CD4-positive, alpha-beta T cell treated with Interferon gamma for 1 hour (primary cell): ENCODE measurements at places on chromosomes 12 and 14.
A peak's percentile ranks its signal among the peaks of the same experiment; 100 is the strongest.

DNA sequence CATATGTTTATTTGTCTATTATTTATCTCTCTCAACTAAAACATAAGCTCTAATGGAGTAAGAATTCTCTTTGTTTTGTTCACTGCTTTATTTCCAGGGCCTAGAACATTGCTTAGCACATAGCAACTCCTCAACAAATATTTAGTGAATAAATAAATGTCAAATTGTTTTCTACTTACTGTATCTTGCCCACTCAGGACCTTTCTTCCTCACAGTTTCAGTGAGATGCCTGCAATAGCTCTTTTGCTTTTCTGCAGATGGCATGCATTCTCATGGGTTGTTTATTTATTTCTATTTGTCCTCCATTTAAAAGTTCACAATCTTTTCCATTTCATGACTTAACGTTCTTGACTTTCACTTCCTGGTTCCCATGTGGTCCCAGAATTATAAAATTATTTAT, 94.9 kb upstream of the TTC7B start:
- no peak for DNase-seq

DNA sequence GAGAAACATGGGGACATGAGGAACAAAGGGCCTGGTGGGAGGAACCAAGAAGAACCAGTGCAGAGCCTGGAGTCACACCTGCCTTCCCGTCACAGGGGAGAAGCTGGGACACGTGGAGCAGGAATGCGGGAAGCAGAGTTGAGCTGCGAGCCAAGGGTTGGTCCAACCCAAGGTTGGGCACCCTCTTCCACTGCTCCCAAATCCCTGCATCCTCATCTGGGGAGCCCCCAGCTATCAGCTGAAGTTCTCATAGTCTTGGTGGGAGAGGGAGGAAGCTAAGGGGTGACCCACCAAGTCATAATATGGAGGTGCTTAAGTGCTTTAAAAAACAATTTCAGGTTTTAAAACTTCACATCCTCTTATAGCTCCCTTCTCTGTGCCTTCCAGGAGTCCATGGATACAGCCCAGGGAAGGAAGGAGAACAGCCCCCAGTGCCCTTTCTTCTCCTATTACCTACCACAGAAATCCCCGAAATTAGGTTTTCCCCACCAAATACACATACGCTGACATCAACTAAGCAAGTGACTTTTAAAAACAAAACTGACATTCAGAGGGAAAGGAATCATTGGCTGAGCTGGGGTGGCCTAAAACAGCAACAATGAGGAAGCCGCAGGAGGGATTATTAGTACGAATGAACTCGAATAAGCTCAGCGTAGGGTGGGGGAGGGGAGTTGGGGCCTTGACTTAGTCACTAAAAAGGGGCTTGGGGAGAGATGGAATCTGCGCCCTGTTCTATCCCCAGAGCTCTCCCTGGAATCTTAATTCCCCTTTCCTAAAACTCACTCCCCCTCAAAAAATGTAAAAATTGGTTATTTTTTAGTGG, 4.5 kb downstream of the MYL6 start:
- DNase-seq: no peak

DNA sequence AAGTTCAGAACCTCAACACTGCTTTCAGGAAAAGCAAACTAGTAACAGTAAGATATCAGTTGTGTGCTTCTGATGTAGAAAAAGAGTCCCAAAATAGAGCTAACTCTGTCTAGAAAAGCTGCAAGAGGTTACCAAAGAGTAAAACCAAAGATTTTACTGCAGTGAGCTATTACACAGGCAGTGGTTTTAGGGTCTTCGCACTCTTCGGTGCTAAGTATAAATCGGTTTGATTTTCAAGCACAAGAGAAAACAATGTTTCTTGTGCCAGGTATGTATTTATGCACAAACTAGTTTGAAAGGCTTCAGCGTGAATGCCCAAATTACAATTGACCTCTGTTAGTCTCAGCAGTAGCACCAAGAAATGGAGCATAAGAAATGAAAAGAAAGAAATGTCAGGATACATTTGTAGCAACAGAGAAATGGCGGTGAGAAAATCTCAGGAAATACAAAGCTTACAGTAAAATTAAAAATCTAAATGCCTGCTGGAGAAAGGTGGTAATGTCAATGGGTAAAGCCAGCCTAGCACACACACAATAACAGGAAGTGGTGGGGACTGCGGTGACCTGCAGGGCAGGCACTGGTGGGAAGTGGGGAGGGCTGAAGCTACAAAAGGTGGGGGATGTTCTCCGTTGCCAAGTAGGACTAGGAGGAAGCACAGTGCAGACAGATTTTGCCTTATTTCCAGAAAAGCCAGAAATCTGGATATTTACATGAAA, 18.0 kb upstream of the DYRK2 start:
- peak; percentile 88 for DNase-seq

DNA sequence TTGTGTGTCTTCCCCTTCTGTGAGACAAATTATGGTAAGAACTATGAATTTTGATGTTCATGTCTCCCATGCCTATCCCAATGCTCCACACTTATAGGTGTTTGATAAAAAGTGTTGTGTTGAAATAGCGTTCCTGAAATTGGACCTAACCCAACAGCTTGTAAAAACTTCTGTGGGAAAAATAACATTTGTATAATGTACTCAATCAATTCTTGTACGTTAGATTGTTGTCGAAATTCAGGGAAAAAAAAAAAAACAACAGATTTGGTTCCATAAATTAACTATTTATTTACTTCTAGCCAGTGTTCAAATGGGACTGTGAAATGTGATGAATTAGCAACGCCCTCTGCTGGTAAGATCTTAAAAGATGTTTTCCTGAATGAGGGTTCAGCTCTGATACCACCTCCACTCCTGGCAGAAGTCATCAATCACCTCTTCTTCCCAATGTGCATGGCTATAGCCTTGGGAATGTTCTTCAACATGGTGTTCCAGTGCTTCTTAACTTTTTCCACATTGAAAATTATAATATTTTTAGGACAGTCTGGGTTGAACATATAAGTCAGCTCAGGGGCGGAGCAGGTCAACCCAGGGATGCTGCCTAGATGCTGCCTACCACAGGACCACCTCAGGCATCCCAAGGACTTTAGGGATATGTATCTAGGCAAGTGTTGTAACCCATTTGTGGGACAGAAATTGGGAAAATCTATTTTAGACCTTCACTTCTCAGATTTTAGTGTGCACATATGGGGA, 170.6 kb downstream of the OTOGL start:
- DNase-seq: no peak

GRCh38 chr12:176321-177181, 37.4 kb downstream of the SLC6A12 start:
- DNase-seq: no peak

DNA sequence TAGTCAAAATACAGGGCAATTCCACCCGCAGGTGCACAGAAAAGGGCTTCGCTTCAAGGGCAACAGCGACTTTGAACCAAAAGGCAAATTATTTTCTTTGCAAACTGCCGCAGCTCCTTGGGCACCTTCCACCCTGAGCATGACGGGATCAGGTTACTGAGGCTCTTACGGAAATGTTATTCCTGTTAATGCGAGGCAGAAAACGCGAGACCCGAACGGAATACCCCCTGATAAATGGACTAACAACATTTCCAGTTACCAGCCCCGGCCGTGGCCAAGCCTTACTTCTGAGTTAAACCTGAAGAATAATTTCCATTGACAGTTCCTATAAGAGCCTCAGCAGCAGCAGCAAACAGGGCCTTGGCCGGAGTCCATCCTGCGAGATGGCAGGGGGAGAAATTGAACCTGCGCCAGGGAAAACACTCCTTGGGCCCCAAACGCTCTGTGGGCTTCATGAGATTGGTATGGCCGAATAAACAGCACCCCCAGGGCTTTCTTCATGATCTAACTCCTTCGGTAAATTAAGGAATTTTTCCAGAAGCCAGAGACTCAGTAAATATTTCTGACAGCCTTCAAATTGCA, 70.0 kb upstream of the DICER1 start:
- DNase-seq: no peak

DNA sequence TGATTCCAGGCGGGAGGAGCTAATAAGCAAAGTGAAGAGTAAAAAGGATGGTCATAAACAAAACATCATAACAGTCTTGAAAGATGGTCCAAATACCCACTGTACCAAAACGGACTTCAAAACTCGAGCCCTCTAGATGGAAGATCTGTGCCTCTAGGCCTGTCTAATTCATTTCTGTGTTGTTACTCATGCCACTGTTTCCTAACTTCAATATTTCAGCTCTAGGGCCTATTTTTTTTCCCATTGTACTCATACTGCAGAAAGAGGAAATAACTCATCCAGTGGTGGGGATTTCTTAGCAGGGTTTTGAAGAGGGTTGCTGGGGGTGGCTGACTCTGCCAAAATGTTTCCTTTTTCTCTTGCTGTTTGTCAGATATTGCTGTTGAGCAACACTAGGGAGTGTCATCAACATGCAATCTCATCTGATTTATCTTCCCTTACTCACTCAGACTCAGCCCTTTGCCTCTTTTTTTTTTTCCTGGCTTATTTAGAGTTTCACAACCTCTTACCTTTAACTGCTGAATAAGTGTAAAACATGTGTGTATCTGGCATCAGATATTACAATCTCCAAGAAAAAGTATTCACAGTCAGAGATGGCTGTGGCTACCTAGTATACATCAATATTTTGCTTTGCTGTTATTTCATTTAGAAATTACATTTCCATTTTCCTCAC, 189.6 kb downstream of the DUSP6 start:
- DNase-seq: peak; percentile 76

- no peak for DNase-seq
Observed at GRCh38 chr14:61559641-61560201, 135.6 kb upstream of the HIF1A start.

DNA sequence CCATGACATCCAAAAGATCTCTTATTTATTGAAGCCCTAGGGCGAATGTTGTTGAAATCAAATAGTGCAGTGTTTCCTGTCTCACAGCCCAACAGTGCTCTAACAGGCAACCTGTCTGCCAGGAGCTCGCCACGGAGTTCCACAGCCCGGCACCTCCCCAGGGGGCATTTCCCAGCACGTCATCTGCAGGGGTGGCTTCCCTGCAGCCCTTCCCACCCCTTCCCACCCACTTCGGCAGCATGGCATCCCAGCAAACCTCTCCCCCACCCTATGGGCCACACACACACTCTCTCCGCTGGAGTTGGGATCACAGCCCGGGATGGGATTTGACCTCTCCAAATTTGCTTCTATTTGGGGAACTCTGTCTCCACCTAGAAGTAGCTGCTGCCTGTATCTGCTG, 62.7 kb upstream of the C14orf180 start:
- no peak for DNase-seq

GRCh38 chr14:20683891-20684661, at the start of gene RNASE4:
TSS of gene RNASE4 (plus strand) at chr14:20684560. CDS start at chr14:20699372, 14,812 bp downstream.
- DNase-seq: peak; percentile 82

DNA sequence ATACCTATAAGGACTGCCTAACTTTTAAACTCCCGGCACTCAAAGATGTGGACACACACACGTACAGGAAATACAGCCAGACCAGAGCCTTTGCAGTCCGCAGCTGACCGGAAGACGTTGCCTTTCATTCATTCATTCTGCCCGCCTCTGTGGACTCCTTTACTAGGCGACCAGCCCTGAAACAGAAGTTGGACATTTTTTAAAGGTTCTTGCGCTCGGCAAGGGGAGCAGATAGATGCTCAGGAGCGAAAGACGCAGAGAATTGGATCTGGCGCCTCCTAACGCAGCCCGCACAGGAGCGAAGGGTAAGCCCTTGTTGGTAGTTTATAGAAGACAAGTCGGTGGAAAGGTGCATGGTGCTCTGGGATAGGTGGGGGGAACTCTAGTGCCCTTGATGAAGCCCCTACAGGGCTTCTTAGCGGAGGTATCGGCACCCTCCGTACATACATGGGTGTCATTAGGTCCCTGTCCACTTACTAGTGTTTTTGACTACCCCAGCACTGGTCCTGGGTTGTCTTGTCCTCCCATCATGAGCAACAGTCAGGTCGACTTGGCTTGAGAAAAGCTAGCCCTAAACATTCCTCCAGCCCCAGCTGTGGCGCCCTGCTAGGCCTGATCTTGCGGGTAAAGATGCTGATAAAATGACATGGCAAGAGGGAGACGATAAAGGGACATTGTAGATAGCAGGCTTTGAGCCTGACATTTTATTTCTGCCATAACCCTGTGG, at the start of gene KDM2B:
KDM2B (minus strand) TSS at position 65 of the 727 bp plus-strand sequence. CDS start 112 bp downstream, outside the sequence.
- DNase-seq: no peak

DNA sequence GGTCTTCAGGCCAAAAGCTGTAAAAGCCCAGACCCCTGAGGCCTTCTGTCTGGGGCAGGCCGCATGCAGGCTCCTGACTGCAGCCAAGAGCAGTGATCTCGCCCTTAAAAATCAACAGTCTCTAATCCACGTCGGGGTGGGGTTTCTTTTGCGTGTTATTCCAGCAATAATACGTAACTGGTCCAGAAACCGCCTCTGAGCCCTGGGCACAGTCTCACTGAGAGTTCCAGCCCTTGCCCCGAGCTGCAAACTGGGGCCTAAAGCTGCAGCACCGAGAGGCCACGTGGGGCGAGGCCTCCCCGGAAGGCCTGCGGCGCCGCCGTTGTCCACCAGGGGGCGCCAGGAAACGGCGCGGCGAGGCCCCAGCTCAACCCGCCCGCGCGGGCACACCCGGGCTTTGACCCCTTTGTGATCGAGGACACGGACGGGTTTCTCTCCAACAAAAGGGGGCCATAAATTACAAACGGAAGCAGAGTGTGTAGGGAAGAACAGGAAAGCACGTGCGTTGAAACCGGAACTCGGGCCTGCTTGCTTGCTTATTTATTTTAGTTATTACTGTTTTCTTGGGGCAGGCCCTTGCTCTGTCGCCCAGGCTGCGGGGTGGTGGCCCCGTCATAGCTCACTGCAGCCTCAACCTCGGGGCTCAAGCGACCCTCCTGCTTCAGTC, 87.2 kb downstream of the NINJ2 start:
- DNase-seq: peak; percentile 77

DNA sequence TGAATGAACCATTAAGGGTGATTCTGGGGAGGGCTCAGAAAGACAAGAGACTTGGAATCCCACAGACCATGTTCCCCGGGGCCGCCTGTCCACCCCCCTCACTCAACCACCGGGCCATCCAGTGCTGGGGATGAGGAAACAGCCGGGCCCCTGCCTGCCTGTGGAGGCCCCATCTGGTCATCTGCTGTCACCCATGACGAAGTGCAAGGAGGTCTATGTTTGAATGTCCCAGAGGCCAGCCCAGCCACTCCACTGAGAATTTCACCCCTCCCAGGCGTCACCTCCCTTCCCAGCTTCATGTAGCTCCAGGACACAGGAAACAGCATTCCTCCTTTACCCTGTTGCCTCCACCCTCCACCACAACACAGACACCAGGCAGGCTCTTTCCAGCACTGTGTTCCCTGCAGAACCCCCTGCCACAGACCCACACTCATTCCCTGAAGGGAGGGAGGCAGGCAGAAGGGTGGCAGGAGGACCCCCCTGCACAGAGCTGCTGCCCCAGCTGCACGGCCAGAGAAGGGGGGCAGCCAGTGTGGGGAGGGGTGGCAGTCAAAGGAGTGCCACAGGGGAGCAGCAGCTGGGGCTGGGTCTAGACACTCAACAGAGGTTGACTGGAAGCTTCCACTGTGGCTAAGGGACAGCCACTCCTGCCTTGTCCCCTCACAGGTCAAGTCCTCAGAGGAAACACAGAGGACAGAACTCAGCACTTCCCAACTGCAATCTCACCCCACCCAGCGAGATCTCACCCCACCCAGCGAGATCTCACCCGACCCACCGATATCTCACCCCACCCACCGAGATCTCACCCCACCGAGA, 50.3 kb upstream of the PPP2R5C start:
- DNase-seq: peak; percentile 36
